ENCODE measurements at places on chromosomes 7 and 10.

- DNase-seq = no peak
Measured at GRCh38 chr10:26502986-26503385, 64.8 kb downstream of the APBB1IP start.

- no peak for DNase-seq
Measured at GRCh38 chr7:1104516-1105179, 16.7 kb downstream of the GPER1 start.

DNA sequence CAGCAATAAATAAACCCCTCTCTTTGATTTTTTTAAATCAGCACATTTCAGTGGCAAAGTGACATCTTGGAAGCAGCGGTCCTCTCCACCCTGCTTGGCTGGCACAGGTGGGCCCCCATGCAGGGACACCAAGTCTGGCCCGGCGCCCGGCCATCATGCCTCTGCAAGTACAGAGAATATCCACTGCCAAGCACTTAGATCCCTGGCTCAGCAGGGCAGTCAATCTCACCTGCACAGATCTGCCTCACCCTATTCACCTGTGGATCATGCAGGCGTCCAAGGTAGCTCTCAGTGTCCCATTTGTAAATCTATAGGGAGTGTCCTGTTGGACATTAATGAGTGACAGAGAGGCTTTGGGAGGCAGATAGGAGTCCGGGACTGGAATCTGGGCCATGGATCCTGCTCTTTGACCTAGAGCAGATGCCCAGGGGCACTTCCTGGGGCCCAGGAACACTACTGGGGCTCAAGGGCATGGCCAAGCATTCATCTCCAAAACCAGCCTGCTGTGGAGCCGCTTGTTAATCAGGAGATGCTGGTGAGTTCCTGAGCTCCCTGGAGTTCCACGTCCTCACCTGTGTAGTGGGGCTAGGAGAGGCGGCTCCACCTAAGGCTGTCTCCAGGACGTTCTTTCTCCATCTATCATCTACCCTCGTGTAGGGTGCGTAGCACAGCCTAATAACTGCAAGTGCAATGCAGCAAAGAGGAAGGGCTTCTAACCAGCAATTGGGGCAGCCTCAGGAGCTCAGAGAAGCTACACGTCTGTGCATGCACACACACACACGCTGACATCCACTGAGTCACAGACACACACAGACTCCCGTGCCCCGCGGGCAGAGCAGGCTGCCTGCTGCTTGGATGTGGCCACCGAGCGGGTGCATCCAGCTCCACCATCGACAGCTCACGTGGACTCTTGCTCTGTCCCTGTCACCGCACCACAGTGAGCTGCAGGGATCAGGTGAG is 123.6 kb downstream of the OAT start:
- no peak for DNase-seq

DNA sequence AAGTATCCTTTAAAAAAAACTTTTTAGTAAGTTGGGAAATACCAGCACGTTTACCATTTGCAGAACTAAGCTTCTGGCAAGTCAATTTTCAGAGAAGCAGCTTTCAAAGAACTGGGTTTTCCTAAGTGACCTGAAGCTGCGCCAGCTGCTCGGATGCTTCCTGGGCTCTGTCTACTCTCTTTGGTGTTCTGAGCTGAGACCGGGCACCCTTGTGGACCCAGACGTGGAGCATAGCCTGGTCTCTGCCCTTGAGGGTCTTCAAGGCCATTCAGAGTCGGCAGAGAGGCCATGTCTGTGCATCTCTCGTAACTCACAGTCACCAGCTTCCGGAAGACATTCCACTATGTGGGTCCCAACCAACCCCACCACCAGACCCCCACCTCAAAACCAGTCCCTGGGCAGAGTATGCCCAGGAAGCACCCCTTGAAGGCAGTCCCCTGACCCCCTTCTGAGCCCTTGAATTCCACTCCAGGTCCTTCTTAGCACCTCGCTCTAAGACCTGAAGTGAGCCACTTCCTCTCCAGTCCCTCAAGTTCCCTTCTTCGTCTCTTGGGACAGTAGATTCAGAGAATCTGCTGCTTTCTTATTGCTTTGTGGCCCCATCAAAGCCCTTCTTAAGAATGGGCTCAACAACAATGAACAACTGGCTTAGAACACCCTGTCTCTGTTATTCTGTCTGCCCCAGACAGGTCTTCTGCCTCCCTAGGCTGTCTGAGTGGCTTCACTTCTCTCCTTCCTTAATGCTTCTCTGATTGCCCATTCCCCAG is 8.5 kb downstream of the CALML5 start:
- DNase-seq = no peak

DNA sequence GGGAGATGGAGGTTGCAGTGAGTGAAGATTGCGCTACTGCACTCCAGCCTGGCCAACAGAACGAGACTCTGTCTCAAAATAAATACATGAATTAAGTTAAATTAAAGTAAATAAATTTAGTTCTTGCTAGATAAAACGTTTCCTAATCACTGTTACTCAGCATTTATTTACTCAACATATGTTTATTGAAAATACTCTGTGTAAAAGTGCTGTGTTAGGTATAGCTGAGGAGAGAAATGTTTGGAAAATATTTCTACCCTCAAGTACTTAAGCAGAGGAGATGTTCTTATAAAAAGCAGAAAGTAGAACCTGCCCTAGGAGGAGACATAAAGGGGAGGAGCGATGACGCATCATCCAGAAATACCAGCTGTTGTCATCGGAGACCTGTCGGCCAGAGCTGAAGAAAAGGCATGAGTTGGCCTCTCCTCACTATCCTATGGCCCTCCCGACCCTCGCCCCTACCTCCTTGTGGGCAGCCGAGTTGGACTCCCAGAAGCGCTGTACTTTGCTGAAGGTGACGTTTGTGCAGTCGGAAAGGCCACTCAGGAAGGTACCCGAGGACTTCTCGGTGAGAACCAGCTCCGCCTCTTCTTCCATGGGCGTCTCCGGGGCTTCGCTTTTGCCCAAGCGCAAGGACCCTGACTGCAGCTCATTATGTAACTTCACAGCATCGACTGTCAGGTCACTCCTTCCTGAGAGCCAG is 1.1 kb downstream of the RRP12 start:
- DNase-seq = no peak

GRCh38 chr10:88221010-88221973 is 357.9 kb downstream of the PTEN start:
- no peak for DNase-seq

GRCh38 chr7:55100544-55101327 is 81.9 kb downstream of the EGFR start:
- DNase-seq = no peak

- DNase-seq = peak; percentile 50
Measured at GRCh38 chr7:158827411-158828132, 1.7 kb downstream of the ESYT2 start.

GRCh38 chr7:118286131-118286530 is 61.6 kb downstream of the ANKRD7 start:
- DNase-seq = no peak

DNA sequence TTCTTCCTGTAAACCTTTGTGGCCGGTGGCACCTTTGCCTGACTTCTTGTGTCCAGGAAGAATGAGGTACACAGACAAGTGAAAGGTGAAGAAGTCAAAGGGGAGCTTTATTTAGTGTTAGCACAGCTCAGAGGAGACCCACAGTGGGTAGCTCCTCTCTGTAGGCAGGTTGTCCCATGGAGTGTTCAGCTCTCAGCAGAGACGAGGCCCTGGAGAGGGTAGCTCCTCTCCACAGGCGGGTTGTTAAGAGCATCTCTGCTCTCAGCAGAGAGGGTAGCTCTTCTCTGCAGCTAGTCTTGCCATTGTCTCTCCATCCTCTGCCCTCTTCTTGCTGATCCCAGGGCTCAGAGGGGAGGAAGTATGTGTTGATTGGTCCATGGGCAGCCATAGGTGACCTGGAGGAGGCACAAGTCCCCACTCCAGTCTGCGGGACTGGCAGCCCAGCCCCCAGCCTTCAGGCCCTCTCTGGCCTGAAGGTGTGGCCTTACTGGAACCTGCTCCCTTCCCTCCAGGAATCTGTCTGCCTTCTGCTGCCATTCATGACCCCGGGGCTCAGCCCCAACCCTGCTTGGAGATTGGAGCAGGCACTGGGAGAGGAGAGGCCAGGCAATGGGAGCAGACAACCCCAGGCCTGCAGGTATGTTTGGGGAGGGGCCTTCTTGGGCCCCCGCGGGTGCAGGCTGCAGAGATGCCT is 24.5 kb downstream of the HHEX start:
- no peak for DNase-seq

DNA sequence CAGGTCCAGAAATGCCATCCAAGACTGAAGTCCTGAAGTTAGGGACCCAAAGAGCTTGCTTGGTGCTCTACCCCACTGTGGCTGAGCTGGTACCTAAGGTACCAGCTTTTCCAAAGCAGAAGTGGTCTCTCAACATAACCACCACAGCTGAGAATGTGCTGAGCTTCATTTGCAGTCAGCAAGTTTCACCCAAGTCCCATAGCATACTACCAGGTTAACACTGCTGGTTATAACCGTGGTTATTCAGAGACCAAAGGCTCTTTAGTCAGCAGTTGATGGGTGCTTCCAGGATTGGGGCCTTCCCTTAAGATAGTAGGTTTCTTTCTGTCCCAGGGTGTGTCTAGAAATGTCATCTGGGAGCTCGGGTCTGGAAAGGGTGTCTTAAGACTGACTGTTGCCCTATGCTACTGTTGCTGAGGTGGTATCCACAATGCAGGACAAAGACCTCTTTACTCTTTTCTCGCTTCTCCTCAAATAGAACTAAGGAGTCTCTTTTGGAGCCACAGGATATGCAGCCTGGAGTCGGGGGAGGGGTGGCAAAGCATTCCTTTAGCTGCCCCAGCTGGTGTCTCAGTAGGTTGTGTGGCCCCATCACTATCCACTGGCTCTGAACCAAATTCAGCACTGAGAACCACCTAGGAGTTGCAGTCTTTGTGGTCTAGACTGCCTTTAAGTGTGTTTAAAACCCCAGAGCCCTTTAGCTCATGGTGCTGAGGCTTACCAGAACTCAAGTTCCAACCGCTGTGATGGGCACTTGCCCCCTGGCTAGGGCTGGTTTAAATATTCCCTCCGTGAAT is 354.9 kb upstream of the SEMA3C start:
- no peak for DNase-seq

DNA sequence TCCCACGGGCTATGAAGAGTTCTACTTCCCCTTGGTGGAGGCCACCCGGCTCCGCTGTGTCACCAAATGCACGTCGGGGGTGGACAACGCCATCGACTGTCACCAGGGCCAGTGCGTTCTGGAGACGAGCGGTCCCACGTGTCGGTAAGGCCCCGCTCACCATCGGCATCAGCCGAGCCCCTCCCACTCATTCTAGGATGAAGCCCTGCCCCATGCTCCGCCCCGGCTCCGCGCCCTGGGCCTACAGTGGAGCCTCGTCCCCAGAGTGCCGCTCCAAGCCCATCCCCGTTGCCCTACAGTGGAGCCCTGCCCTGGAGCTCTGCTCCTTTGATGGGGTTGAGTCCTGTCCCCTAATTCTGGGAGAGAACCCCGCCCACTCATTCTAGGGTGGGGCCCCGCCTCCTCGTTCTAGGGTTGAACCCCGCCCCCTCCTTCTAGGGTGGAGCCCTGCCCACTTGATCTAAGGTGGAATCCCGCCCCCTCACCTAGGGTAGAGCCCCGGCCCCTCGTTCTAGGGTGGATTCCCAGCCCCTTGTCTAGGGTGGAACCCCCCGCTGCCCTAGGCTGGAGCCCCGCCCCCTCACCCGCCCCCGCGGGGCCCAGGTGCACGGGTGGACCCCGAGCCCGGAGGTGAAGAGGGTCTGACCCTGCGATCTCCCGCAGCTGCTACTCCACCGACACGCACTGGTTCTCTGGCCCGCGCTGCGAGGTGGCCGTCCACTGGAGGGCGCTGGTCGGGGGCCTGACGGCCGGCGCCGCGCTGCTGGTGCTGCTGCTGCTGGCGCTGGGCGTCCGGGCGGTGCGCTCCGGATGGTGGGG is 3.4 kb upstream of the MUC12 start:
- DNase-seq = peak; percentile 97

- DNase-seq = no peak
Measured at GRCh38 chr10:73167458-73167782, 388 bp downstream of the ECD start.
